ENCODE measurements at places on chromosomes 1 and 21. TPM values are rescaled to one million over a fixed set of nuclear protein-coding genes. Genes with fewer than 3 reads are reported as not detected.

Gene OR2M3
- 0.04 TPM for polyA plus RNA-seq

Gene C1orf74
- 3.3 TPM for polyA plus RNA-seq

Gene INSRR
- not detected for polyA plus RNA-seq

DNA sequence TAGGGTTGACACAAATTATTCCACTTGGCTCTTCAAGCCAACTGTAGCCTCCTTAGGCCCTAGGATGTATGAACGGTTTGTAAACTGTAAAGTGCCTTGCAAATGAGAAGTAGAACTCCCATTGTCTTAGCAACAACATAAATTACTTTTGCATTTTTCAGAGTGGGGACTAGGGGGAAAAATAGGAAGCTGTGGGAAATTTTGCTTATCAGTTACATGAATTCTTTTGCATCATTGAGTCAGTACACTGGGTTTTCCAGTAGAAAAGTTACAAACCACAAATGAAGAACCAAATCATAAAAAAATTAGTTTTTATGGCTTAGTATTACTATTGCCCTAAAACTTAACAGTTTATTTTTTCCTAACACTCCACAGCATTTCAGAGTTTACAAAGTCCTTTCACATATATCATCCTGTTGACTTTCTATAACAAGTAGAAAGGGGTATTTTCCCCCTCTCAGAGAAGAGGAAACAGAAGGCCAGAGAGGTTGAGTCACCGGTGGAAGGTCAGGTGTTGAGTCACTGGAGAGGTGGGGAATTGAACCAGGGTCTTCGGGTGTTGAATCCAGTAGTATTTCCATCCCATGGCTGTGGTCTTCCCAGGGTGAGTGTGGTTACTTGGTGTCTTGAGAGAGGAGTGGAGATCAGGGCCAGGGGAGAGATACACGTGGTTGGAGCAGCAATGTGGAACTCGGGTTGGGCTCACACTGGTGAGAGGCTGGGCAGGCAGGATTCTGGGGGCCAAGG, 71.9 kb upstream of the USP24 start:
- no peak for DNase-seq

DNA sequence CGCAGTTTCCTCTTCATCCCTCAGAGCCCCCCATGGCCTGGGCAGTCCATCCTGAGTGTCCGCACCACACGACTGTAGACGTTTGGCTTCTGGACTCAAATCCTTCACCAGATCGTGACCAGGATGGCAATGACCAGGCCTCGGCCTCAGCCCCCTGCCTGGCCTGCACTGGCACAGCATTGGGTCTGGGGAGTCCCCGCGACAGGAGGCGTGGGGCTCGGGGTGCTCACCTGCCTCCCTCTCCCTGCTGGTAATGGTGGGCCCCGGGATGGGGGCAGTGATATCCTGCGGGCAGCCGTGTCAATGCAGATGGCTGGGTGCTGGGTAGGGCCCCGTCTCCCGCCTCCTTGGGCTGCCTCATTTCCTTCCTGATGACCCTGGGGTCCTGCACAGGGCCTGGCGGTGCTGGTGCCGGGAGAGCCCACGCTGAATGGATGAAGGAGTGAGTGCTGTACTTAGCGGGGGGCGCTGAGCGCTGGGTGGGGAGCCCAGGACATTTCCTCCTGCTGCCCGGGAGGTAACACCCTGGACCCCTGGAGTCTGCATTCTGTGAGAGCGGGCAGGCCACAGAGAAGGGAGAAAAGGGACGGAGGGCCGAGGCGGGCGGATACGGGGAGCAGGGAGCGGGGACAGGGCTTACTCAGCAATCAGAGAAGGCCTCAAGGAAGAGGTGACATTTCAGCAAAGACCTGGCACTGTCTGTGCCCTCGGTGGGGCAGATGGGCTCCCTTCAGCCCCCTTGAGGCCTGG, 2.1 kb upstream of the TNFRSF14 start:
- peak; percentile 54 for DNase-seq

- DNase-seq = no peak
These were observed 12.5 kb downstream of the DMAP1 start for GRCh38 chr1:44225761-44226160.

- no peak for DNase-seq
These were observed 51.8 kb downstream of the FBXO42 start for GRCh38 chr1:16300436-16300835.

GRCh38 chr1:211529011-211529410, 37.0 kb upstream of the RD3 start:
- DNase-seq = no peak

GRCh38 chr1:171794085-171794484, 12.6 kb downstream of the METTL13 start:
- DNase-seq = no peak

DNA sequence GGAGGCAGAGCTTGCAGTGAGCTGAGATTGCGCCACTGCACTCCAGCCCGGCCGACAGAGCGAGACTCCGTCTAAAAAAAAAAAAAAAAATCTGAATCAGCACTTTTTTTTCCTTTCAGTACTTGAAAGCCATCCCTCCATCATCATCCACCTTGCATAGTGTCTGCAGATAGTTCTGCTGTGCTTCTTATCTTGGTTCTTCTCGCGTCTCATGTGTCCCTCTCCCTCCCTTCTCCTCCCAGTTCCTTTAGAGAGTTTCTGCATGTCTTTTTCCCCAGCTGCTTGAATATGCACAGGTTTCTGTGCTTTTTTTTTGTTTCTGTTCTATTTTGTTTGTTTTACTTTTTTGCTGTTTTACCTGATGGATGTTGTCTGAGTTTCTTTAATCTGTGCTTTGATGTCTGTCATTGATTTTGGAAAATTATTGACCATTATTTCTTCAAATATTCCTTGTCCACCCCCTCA, 3.9 kb upstream of the COL18A1 start:
- DNase-seq = no peak

DNA sequence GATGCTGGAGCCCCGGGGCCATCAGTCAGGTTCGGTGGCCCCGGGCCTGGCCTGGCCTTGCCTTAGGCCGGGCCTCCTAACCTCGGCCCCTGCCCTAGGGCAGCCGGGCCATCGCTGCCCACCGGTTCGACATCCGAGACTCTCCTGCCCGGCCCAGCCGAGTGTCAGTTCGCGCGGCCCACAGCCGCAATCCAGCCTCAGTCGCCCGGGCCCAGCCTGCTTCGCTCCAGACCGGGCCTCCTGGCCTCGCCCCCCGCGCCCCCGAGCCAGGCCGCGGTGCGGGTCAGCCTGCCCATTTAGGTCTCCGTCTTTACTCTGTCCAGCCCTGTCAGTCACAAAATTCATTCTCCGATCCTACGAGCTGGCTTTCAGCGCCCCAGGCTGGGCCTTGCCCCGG, 777 bp downstream of the LRRC41 start:
- peak; percentile 66 for DNase-seq
